ENCODE measurements at places on chromosomes 7 and 10. TPM values are rescaled to one million over a fixed set of nuclear protein-coding genes. Genes with fewer than 3 reads are reported as not detected.

SUN3 gene
- total RNA-seq = not detected

PSTK gene
- total RNA-seq = 2.3 TPM

GATA3 gene
- 1.00 TPM for total RNA-seq

IL2RA gene
- 6.4 TPM for total RNA-seq

VAX1 gene
- total RNA-seq = not detected

PPA1 gene
- total RNA-seq = 98.4 TPM

AUTS2 gene
- total RNA-seq = 52.9 TPM

CUZD1 gene
- total RNA-seq = 0.48 TPM

MDH2 gene
- 94.5 TPM for total RNA-seq

INHBA gene
- total RNA-seq = 73.0 TPM

C10orf67 gene
- not detected for total RNA-seq

VSTM4 gene
- total RNA-seq = 20.2 TPM

MDFIC gene
- total RNA-seq = 28.7 TPM

RPP30 gene
- total RNA-seq = 28.2 TPM

KIAA1217 gene
- total RNA-seq = 11.8 TPM

BTBD16 gene
- 0.14 TPM for total RNA-seq

Data from posterior vena cava (tissue), 2 donors.